ENCODE measurements at places on chromosomes 11 and 22.

DNA sequence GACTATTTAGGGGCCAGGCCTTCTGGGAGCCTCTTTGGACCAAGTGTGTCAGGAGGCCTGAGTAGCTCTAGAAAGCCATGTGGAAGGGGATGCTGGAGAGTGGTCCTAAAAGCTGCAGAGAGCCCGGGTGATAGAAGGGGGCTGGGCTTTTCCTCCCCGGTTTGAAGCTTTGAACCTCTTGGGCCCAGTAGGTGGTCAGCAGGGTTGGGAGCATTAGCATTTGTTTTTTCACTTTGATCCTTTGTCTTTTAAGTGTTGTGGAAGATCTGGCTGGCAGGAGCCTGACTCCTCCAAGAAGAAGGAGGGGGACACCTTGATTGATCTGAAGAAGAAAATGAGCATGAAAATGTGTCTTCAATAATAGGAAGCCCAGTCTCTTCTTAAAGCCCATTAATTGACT, 596.6 kb downstream of the INSC start:
- DNase-seq, result no peak

DNA sequence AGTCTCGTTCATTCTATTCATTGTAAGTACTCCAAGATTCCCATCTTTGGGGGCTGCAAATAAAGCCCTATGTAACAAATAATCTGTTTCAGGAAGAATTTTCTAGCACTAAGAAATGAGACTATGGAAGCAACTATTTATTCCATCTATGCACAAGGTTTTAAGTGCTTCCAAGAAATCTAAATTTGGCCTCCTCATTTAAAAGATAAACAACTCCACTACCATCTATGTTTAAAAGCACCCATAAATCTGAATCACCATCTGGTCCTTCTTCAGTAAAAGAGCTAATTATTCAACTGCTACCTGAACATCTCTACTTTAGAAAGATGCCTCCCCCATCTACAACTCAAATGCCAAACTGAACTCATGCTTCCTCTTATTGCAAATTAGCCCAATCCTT, 547.3 kb upstream of the LRRC4C start:
- DNase-seq, result no peak

DNA sequence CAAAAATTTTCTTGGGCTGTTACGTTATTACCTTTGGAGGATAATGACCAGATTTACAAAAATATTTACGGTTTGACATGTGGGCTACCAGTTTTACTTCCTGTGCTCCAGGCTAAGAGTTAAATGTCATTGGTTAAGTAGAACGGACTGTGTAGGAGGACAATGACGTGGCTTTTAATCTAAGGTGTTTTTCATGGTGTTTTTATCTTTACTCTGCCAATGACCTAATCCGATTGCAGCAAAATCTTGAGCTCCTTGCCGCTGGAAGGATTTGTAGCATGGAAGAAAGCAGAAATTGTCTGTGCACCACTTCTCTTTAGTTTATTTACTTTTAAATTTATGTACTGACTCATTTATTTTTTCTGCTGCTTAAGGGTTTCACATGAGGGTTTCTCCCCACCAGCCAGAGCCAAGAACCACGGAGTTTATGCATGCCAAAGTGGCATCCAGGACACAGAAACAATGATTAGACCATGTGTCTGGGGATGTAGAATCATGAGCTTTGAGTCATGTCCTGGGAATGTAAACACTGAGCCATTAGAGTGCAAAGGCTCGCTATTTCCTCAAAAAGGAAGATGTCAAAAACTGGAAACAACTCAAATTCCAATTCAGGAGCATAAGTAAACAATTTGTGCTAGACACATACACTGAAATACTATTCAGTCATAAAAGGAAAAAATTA, 1.9 kb upstream of the CARD16 start:
- no peak for DNase-seq

GRCh38 chr22:35312198-35313059, 12.7 kb downstream of the TOM1 start:
- no peak for DNase-seq

DNA sequence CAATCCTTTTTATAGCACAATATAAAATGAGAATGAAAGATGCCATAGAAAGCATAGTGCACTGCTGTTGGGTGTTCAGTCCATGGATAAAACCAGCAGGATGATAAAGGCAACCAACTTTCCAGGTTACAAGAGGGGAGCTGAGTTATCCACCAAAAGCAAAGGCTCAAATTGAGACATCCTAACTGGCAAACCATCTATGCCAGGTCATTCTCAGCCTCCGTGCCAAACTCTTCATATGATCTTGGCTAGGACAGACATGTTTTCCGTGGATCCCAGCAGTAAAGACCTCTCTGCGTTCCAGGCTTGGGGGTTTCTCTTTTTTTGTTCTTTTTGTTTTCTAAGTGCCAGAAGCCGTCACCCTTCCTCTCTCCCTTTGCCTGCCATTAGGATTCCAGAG, 7.3 kb upstream of the APOA1 start:
- DNase-seq, result no peak

DNA sequence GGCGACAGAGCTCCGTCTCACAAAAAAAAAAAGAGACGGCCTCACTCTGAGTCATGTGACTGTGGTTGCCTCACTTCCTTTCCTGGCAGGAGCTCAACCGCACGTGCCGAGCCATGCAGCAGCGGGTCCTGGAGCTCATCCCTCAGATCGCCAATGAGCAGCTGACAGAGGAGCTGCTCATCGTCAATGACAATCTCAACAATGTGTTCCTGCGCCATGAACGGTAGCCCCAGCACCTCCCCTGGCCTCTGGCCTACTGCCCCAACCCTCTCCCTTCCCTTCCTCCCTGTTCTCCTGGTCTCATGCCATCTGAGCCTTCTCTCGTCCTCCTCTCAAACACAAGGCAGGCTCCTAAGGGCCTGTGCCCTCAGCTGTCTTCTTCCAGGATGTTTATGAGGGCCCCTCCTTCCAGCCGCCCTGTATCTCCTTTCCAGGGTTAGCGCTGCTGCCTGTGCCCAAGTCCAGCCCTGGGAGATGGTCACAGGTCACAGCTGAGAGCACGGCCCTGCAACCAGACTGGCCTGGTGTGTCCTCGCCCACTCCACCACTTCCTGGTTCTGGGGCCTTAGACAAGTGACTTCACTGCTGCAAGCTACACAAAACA, 30.7 kb downstream of the TOM1 start:
- DNase-seq, result no peak

- no peak for DNase-seq
Measured at GRCh38 chr22:39309881-39310714, 9.3 kb downstream of the RPL3 start.

DNA sequence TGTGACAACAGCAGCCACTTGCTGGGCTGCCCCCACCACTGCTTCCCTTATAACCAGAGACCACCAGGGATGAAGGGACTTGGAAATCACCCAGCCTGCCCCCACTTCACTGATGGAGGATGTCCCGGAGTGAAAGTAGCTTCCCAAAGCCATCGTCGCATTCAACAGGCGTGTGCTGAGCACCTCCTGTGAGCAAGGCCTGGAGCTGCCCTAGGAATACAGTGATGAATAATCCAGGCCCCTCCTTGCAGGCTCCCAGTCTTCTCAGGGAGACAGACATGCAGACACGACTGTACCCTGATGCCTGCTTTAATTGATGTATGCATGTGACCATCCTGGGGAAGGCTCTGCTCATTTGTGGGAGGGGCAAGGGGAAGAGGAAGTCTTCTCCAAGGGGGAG, 22.6 kb downstream of the PTPN5 start:
- no peak for DNase-seq

DNA sequence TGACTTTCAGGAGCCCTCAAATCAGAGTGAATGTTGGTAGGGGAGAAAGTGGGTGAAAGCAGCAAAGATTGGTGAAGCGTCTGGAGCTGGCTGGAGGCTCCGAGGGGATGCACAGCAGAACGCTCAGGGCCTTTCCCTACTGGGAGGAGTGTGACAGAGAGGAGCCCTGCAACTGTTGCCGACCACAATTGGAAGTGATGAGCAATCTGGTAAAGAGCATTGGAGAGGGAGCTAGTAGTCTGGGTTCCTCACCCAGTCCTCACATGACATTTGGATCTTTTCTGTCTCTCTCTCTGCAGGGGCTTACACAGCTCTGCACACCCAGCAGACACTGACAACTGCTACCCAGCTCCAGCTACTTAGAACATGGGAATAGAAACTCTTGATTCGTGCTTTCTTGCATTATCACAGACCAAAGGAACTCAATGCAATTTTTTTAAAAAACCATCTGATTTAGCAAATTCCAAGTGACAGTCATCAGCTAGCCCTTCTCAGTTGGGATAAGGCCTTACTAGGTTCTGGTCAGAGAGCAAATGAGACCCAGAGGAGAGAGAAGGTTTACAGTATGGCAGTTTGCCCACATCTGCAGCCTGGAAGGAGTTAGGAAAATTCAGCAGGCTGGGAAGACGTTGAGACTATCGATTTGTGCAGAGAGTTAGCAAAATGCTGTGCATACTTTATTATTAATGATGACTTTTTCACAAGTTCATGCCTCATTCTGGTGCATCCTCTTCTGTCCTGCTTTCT, 278.0 kb upstream of the PLET1 start:
- no peak for DNase-seq

GRCh38 chr11:131246663-131247062, 123.8 kb upstream of the NTM start:
- DNase-seq, result no peak

GRCh38 chr22:50507991-50508884, at the start of gene NCAPH2:
TSS of gene NCAPH2 (plus strand) at chr22:50508224. CDS start at chr22:50508338, 114 bp downstream.
- DNase-seq, result peak; percentile 100

DNA sequence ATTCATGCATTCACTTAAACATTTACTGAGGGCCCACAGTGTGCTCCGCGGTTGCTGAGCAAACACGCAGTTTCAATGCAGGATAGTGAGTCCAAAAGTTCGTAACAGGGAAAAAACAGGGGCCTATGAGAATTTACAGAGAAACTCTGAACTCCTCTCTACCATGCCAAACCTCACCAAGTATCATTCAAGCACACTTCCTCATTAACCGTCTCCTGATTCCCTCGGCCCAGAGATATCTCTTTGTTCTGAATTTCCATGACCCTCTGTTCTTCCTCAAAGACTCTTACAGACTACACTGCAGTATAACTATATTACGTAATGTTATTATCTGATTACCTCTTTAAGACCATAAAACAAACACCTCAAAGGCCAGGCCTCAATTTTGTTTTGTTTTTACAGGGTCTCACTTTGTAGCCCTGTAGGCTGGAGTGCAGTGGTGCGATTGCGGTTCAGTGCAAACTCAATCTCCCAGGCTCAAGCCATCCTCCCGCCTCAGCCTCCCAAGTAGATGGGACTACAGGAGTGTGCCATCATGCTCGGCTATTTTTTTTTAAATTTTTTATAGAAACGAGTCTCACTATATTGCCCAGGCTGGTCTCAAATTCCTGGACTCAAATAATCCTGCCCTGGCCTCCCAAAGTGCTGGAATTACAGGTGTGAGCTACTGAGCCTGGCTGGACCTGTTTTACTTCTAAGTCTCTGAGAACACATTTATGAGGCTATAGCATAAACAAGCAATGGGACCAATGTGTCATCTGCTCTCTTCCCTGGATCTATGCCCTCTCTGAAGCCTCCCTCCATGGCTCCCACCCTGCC, 3.6 kb downstream of the HPS4 start:
- DNase-seq, result no peak

- DNase-seq, result no peak
Measured at GRCh38 chr11:132114185-132114584, 743.8 kb downstream of the NTM start.

DNA sequence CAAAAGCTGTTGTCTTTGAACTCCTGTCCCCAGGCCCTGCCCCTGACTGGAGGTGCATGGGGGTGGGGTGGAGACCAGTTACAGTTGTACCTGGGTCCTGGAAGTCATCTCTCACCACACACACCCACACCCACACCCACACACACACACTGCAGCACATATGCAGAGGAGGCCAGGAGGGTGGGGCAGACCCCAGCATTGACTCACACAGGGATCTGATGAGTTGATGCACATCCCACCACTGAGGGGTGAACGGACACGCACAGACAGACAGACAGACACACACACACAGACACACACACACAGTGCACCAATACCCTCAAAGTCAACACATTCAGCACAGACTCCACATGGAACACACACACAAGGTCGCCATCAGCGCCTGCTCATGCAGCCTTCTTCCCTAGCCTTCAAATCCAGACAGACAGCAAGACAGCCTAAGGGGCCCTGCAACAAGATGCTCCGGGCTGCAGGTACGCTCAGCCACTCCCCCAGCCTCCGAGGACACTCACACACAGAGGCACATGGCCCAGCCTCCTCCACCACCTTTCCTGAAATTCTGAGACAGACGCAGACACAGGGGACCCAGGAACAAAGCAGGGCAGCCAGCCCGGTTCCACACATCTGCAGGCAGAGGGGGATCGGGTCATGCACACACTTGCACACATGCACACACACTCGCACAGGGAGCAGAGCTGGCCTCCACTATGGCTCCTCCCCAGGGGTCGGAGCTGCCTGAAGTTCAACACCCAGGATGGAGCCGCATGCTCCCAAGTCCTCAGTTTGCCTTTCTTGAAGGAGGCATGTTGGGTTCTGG, 26.5 kb downstream of the SYT7 start:
- no peak for DNase-seq

DNA sequence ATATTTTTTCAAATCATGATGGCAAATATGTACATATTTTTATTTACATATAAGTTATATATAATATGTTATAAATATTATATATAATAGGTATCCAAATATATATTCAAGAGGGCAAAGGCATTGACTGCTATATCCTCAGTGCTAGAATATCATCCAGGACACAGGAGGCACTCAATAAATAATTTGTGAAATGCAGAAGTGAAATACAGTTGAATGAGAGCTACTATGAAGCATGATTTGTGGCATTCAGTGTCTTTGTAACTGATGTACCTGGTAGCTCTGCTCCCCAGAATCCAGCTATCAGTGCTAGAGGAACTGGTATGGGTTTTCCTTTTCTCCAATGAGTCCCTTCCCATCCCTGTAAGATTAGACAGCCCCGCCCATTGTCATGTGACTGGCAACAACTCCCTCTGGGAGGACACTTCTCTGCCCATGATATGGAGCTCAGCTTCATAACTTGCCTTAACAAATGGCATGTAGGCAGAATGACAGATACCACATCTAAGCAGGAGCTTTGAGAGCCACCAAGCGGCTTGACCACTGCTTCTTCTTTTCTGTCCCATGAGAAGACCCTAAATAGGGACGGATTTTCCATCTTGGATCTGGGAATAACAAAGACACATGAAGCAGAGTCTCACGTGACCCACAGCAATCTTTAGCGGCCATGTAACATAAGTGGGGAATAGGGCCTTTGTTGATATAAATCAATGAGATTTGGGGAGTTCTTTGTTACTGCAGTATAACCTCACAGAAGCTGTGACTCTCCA, 10.2 kb upstream of the CD82 start:
- no peak for DNase-seq

All from activated CD4-positive, CD25-positive, alpha-beta regulatory T cell (primary cell).